ENCODE measurements at places on chromosomes 7 and 10.

DNA sequence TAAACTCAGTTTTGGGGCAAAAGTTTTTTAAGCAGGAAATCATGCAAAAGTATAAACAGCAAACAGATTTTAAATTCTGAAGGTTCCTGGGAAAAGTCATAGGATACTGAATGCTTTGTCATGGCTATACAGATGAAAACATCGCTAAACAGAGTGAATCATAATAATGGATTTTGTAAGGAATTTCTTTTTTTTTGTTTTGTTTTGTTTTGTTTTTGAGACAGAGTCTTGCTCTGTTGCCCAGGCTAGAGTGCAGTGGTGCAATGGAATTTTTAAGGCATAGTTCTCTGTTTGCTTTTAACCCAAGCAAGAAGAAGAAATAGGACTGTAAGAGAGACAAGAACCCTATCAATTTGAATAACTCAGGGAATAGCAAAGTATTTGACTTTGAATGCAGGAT lies 285.3 kb downstream of the NRG3 start:
- DNase-seq = no peak

DNA sequence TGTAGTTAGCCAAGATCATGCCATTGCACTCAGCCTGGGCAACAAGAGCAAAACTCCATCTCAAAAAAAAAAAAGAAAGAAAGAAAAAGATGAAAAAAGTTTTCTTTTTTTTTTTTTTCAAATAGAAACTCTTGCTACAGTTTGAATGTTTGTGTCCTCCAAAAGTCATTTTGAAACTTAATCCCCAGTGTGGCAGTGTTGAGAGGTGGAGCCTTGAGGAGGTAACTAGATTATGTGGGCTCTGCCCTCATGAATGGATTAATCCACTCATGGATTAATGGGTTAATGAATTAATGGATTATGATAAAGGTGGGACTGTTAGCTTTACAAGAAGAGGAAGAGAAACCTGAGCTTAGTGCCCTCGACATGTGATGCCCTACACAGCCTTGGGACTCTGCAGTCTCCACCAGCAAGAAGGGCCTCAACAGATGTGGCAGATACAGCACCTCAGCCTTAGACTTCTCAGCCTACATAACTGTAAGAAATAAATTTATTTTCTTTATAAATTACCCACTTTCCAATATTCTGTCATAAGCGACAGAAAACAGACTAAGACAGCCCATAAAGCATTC lies 25.1 kb downstream of the CPEB3 start:
- DNase-seq = no peak

- DNase-seq = no peak
These were observed 5.5 kb downstream of the AFAP1L2 start for GRCh38 chr10:114398587-114399331.

GRCh38 chr7:44318332-44318731 lies 7.1 kb downstream of the CAMK2B start:
- no peak for DNase-seq

- DNase-seq = no peak
These were observed 277.3 kb downstream of the SDK1 start for GRCh38 chr7:3578399-3578798.

DNA sequence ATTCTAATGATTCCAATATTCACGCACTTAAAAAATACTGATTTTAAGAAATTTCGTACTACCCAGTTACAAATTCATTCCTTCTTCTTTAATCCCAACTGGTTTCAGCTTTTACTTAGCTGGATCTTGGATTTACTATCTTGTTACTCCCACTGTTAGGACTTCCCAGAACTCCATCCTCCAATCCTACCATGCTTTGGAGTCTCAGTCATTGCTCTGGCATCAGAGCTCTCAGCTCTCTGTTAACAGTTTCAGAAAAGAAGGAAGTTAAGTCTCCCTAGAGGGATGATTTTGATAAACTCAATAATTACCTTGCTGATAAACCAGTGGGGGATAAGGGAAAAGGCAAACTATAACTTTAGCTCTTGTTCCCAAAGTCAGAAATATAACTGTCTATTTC lies 9.5 kb downstream of the PPA1 start:
- DNase-seq = no peak

- no peak for DNase-seq
These were observed 8.9 kb upstream of the TRDMT1 start for GRCh38 chr10:17210361-17210760.

- DNase-seq = no peak
These were observed 18.8 kb upstream of the TNPO3 start for GRCh38 chr7:129073738-129074137.

- no peak for DNase-seq
These were observed 138.4 kb downstream of the PAXIP1 start for GRCh38 chr7:154864523-154864891.

DNA sequence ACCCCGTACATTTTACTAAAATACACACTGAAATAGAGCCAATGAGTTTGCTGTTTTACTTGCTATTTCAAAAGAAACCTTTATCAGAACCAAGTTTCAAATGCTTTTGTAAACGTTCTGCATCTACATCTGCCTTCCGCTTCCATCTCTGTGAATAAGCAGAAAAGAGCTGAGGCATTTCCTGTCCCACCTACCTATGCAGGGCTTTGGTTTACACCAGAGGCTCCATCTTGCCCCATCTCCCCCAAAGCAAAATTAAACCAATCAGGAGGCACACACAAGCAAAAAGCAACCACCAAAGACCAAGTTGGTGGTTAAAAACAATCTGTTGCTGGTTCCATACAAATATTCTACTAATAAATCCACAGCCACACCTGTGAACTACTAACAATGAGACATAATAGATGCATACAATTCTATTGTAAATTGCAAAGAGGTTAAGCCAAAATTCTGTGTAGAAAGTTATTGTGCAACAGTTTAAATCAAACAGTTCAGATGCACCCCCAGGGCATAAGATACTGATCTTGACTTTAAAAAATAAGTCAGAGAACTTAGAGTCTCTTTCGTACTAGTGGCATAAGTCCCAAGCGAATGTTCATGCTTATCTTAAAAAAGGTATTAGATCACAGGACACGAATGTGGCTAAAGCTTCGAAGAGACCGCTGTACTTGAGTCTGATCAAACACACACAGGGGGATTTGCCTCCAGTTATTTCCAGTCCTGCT lies 83.9 kb downstream of the FGFR2 start:
- DNase-seq = no peak

DNA sequence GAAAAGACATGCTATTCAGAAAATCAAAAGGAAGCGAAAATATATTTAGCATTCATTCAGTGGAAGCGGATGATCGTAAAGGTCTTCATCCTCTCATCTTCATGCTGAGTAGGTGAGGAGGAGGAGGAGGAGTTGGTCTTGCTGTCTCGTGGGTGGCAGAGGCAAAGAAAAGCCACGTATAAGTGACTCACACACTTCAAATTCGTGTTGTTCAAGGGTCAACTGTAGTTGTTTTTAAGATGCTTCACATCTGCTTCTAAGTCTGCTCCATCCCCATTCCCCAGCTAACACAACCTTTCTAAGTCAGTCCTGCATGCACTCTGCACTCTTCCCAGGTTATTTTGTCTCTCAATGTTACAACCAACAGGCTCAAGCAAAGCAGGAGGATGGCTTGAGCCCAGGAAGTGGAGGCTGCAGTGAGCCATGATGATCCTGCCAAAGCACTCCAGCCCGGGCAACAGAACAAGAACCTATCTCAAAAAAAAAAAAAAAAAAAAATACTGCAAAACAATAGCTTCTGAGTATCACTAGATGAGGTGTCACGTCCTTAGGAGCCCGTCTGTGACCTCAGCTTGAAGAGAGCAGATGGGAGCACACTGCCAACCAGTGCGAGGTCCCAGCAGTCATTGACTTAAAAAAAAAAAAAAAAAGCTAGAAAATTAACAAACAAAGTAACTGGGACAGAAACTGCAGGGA lies 70.5 kb downstream of the SFMBT2 start:
- DNase-seq = no peak

GRCh38 chr7:106537119-106537518 lies 123.8 kb downstream of the CCDC71L start:
- DNase-seq = no peak

- DNase-seq = no peak
These were observed 143.2 kb downstream of the SRPK2 start for GRCh38 chr7:105245398-105246114.

- DNase-seq = no peak
These were observed 100.7 kb upstream of the TMEM106B start for GRCh38 chr7:12110425-12110824.

GRCh38 chr7:12670743-12671520 lies 16.5 kb upstream of the ARL4A start:
- DNase-seq = no peak

DNA sequence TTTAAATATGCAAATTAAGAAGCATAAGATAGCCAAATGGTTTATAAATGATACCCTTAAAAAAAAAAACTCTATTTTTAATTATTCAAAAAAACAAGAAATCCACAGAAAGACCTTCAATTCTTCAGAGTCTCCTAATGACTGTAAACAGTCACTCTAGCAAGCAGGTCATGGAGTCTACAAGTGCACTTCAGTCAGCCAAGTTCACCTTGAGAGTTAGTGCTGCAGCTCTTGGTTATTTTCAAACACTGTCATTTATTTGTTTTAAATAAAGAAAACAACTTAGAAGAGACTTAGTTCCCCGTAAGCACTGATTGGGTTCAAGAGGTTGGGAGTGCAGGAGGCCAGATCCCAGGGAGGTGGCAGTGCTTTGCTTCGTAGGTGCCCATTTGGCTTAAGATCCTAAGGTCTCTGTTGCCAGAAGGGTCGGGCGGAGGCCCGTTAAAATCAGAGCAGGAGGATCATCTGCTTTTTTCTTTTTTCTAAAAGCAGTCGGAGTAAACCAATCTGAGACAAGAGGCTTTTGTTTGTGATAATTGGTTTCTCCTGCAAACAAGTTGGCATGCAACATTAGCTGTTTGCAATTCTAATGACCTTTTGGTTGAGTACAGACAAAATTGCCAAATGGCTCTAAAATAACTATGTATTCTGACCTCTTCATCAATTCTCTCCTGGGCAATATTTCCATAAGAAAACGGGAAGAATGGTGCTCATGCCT lies 86.4 kb upstream of the ELMO1 start:
- DNase-seq = no peak

DNA sequence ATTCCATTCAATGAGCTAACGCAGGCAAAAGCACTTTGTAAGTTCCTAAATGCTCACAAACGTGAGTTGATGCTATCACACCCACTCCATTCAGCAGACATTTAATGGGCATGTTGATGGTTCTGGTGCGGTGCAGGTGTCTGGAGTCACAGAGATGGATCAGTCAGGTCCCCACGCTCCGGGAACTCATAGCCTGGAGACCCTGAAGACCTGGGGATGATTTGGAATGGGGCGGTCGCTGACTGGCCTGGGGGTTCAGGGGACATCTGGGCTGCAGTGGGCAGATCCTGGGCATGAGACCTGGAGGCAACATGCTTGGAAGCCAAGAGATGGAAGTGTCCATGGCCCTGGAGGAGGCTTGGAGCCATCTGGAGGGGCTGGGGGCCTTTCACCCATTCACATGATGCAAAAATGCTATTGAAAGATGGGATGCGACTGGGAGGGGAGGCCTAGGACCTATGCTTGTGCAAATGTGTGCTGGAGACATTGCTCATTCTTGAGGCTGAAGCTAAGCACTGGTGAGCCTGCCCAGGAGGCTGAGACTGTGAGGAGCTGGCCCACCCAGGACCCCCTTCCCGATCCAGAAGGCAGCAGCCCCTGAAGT lies 522.6 kb downstream of the GLRX3 start:
- no peak for DNase-seq

DNA sequence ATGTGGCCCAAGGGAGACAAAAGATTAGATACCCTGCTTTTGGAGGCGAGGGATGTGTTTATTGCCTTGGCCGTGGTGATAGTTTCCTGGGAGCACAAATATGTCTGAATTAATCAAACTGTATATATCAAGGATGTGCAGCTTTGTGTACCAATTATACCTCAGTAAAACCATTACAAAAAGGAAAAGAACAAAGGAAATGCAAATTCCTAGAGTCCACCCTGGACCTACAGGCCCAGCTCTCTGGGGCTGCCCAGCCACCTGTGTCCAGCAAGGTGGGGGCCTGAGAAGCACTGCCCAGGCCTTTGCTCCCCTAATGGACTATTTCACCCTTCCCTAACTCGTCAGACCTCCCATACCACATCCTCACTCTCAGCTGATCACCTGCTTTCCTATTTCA lies 20.5 kb downstream of the ANKRD16 start:
- no peak for DNase-seq

DNA sequence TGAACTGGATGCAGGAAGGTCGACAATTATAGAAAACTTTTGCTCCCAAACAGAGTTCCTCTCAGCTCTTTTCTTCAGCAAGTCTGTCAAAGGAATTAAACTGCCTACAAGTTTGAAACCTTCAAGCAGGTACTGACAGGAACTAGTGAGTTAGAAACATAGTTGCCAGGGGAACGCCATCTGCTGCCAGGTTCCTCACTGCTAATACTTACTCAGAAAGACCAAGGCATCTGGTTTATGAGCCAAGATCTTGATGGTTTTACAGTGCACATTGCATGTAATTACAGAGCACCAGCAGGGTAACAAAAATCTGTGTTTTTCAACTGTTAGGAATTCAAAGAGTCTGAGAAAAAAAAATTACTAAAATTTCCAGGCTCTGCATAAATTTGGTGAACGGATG lies 300.0 kb upstream of the NRG3 start:
- DNase-seq = no peak

GRCh38 chr7:159006610-159007130 lies 138.0 kb downstream of the VIPR2 start:
- DNase-seq = no peak

DNA sequence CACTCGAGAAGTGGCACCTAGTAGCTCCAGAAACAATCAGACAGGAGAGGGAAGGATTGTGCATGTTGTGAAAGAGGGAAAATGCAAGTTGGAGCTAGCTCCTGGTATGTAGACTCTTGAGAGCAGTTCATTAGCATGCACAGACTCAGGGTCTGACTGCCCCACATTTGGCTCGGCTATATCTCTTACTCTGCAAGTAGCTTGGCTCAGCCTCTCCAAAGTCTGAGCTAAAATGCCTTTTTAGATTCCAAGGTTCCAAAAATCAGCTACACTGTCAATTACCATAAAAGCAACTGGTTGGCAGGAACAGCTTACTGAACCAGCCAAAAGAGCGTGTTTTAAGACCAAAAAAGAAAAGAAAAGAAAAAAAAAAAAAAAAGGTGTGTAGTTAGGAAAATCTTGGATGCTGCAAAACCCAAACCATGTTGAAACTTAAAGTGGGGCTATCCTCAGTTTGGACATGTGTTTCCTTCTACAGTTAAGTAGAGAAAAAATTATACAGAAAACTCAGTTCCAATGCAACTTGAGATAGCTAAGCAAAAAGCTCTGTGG lies 65.5 kb downstream of the MKX start:
- no peak for DNase-seq

- no peak for DNase-seq
These were observed 382.7 kb downstream of the PAXIP1 start for GRCh38 chr7:154620141-154620755.

GRCh38 chr7:93382362-93382761 lies 150.2 kb downstream of the VPS50 start:
- no peak for DNase-seq

- no peak for DNase-seq
These were observed 244.3 kb downstream of the MTERF1 start for GRCh38 chr7:91636129-91636724.

DNA sequence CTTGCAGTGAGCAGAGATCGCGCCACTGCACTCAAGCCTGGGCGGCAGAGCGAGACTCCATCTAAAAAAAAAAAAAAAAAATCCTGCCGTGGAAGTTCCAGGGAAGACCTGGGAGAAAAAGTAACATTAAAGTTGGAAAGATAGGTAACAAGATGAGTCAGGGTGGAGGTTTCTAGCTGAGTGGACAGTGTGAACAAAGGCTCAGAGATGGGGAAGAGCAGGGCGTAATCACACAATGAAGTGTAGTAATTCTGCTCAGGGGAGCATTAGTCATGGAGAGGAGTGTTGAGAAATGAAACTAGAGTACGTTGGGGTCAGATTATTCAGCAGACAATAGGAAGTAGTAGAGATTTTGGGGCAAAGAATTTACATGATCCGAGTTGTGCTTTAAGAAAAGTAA lies 21.6 kb upstream of the WASL start:
- DNase-seq = no peak

All from stimulated activated effector memory CD8-positive, alpha-beta T cell treated with anti-CD3 and anti-CD28 coated beads, Interleukin-12 subunit alpha, Interleukin-12 subunit beta, amount 100 ng/mL, for 72 hours (primary cell).